Fibroblast of lung (primary cell): ENCODE measurements at places on chromosomes 7 and 10. TPM values are rescaled to one million over a fixed set of nuclear protein-coding genes. Genes with fewer than 3 reads are reported as not detected.
A peak's percentile ranks its signal among the peaks of the same experiment; 100 is the strongest.

Gene LRIT1
- not detected in 2 replicates for total RNA-seq

Gene OPALIN
- not detected in 2 replicates for total RNA-seq

DNA sequence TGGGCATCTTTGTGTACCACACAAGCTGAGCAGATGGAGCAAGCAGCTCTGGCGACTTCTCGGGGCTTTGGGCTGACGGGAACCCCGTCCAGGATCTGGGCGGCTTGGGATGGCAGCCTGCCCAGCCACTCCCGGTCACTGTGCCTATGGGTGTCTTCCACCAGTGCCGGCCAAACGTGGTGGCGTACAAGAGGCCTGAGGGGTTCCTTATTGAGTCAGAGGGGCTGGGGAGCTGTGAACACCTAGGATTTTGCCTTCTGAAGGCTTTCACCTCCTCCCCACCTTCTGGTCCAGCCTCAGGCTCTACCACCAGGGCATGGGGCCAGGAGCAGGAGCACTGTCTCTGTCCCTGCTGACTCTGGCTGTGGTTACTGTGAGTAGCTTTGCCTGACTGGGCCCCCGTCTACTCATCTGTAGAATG is 71.8 kb upstream of the PPIF start:
- DNase-seq = peak; percentile 48

Gene MLXIPL
- total RNA-seq = 0.51 TPM in 1 of 2 replicates, not detected in the other

Gene PRSS2
- total RNA-seq = not detected in 2 replicates
